Spinal cord (tissue), 10 donors: ENCODE measurements at places on chromosomes 16 and 17.

DNA sequence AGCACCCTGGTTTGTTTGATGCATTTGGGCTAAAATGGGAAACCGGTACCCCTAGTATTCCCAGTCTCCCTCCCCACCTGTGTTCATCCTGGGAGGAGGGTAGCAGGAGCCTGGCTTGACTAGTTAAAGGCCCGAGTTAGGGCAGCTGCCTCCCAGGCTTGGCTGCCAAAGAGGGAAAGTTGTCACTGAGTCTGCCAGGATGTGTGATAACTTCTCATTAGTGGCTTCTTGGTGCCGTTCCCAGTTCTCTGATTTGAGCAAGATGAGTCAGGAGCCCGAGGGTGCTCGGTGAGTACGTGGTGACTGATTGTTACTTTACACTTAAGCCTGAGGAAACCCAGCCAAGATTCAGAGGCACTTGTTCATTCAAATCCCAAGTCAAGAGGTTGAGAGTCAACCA is 2.5 kb downstream of the KRT32 start:
- no peak for DNase-seq

DNA sequence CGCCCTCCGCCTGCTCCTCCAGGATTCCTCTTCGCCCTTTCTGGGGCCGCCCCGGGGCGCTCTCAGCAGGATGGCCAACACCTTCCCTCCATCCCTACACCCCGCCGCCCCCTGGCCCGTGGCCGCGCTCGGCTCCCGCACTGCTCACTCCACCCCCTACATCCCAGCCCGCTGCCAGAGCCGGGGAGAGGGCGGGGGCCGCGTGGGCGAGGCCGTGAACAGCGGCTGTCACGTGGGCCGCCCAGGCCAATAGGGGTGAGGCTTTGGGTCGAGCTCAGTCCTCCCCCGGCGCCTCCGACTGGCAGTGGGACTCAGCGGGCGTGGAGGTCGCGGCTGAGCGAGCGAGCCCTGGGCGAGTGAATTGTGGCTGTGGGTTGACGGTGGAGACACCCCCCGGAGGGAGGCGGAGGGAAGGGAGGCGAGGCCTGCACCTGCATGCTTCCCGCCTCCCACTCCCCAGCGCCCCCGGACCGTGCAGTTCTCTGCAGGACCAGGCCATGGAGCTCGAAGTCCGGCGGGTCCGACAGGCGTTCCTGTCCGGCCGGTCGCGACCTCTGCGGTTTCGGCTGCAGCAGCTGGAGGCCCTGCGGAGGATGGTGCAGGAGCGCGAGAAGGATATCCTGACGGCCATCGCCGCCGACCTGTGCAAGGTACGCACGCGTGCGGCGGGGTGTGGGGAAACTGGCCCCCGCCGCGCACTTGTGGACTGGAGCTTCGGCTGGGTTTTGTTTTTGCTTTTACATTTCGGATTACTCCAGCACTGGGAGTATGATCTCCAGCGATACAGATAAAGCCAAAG is at the start of gene ALDH3A2:
ALDH3A2 (plus strand) TSS at position 277 of the 799 bp plus-strand sequence; CDS start at position 498, 221 bp downstream.
- peak; percentile 98 for DNase-seq

DNA sequence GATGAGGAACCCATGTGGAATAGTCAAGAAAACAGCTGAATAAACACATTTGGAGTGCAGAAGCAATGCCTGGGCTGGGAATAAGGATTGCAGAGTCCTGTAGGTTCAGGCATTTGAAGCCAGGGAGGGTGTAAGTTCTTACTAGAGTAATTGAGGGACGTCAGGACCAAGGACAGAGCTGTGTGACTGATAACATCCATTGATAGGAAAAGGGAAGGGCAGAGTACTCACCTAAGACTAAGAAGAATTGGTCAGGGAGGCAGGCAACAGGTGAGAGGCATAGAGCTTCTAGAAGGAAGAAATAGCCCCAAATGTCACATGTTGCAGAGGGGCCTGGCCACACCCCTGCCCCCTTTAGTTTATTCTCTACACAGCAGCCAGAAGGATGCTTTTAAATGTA is 79.8 kb upstream of the TMEM132E start:
- no peak for DNase-seq

DNA sequence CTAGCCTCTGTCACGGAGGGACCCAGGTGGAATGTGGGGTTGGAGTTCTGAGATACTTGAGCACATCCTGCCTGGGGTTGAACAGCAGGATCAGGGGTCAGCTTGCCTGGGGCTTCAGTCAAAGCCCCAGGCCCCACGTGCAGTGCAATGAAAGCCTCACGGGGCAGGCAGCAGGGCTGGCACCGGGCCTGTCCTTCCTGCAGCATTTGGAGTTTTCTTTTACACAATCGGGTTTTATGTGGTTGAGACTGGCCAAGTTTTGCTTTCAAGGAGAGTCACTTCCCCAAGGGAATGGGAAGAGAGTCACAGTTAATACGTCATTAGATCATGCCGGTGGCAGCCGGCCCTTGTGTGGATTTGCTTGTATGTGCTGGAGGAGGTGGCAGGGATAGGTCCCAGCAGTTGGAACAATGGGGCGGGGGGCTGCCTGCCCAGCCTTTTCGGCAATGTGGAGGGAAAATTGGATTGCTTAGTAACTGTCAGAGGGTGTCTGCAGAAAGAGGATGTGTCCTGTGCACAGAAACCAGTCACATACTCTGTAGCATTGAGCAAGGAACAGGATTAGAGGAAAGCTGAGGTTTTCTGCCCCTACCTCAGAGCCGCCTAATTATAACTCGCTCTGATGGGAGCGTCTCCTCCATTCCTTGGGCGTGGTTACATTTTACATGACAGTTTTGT is 4.5 kb downstream of the RMI2 start:
- no peak for DNase-seq

GRCh38 chr17:7742729-7743128 is 25.2 kb downstream of the DNAH2 start:
- DNase-seq = no peak

GRCh38 chr17:173166-173911 is 8.1 kb downstream of the DOC2B start:
- no peak for DNase-seq

DNA sequence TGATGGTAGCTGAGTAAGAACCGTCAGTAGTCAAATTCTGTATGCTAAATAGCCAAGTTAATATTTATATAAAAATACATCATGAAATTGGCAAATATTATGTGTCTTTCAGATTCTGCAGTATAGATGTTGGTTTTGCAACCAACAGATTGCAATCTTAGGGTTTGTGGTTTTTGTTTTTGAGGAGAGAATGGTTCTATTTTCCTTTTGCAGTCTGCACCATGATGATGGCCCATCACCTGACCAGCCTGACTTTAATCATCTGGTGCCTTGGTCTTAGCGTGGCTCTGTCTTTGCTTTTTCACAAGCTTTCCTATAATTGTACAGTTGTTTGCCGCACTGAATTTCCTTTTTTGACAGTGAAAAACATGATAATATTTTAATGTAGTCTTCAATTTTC is 50.7 kb downstream of the NUP93 start:
- DNase-seq = no peak

DNA sequence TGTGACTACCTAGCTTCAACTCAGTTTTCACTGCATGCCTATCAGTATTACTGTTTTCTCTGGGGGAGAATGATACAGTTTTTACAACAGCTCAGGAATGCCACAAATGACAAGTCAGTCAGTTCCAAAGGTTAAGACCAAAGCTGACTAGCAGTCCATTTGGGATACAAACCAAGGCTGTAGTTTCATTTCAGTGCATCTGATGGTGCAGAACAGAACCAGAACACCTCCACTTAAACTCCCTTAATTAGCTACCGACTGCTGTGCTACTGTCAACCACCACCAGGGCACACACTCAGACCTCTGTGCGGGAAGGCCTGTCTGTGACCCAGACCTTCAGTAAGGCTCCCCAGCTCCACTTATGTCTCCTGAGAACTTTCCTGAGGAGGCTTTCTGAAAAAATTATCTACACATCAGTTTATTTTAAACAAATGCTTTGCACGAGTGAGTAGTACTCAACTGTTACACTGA is 20.4 kb downstream of the NFE2L1 start:
- DNase-seq = no peak

DNA sequence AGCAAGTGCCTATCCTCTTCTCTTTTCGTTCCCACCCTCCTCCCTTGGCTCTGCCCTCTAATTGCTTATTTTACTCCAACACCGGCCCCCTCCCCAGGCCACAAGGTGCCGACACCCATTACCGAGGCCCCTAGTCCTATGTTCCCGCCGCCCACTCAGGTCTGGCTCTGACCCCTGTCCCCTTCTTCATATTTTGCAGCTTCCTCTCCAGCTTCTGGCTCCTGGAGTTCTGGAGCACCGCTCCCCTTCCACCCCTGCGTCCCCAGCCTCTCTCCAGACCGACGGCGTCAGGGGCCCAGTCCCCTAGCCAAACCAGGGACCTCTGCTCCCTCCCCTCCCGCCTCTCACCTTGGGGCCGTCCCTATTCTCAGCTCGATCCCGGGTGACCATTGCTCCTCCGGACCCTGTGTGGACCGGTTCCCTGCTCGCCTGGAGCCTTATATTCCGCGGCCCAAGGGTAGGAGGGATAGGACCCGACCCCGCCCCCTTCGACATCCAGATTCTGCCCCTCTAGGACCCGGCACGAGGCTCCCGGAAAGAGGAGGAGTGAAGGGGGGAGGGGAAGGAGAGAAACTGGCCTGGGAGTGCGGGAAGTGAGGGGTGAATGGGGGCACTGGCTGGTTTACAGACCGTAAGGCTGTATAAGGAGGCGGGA is at the start of gene HES7:
HES7 (minus strand) TSS at position 412 of the 655 bp plus-strand sequence; CDS start at position 390, 22 bp downstream.
- peak; percentile 2 for DNase-seq

DNA sequence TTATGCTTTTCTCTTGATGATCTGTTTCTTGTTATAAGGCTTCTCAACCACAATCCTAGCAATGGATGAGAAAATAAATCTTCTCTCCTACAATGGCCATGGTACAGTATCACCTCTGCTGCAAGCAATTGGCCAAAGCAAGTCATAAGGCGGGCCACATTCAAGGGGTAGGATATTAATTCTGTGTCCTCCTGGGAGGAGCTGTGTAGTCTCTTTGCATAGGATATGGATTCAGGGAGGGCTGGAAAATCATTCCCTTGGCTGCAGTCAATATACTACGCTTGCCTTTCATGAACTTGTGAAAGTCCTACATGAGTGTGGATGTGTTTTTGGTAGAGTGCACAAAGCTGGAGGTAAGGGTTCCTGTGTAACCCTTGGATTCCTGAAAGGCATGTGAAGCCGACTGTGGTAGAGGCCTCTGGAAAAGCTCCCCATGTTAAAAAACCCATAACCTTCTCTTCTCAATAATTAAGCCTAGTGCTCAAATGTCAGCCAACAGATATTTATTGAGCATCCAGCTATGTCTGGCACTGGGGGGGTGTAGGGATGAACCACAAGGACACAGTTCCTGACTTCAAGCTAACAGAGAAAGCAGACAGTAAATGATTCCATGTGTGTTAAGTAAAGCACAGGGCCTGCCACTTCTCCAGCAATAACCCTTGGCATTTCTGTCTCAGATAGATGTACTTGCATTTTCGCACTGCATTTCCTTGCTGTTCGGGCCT is 147.6 kb upstream of the HS3ST3A1 start:
- DNase-seq = no peak

DNA sequence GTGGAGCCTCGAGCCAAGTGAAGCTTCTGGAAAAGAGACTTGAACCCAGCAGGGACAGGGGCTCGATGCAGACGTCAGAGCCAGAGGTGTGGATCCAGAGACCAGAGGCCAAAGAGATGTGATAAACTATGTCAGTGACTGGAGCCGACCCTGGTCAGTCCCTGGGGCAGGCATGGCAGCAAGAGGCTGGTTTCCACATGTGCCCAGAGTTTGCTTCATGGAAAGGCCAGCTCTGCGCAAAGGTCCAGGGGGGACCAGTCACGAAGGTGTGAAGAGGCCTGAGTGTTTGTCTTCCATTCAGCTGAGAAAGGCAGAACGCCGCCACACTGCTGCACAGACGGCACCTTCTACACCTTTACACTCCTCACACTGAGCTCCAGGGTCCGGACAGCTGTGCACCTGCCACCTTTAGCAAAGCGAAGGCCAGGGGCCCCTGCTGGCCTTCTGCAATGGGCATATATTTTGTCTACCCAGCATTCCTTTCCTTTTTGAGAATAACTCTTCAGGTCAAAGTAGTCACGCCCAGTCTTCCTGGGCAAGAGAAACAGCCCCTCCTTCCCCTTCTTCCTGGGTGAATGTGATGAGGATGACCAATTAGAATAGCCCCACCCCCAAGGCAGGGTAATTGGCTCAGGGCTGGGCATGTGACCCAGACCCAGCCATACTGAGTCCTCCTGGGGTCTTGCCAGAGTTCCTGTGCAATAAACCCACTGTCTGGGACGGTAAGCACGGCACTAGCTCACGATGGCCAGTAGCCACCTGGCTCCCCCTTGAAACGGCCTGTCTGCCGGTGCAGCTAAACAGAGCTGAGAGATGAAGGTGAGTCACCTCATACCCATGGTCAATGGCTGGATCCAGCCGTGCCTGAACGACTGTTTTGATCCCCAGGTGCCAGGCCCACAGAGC is 2.3 kb upstream of the RPH3AL start:
- no peak for DNase-seq

GRCh38 chr17:58109197-58109596 is 26.0 kb downstream of the DYNLL2 start:
- no peak for DNase-seq

GRCh38 chr17:13409455-13409854 is 192.3 kb downstream of the HS3ST3A1 start:
- no peak for DNase-seq

DNA sequence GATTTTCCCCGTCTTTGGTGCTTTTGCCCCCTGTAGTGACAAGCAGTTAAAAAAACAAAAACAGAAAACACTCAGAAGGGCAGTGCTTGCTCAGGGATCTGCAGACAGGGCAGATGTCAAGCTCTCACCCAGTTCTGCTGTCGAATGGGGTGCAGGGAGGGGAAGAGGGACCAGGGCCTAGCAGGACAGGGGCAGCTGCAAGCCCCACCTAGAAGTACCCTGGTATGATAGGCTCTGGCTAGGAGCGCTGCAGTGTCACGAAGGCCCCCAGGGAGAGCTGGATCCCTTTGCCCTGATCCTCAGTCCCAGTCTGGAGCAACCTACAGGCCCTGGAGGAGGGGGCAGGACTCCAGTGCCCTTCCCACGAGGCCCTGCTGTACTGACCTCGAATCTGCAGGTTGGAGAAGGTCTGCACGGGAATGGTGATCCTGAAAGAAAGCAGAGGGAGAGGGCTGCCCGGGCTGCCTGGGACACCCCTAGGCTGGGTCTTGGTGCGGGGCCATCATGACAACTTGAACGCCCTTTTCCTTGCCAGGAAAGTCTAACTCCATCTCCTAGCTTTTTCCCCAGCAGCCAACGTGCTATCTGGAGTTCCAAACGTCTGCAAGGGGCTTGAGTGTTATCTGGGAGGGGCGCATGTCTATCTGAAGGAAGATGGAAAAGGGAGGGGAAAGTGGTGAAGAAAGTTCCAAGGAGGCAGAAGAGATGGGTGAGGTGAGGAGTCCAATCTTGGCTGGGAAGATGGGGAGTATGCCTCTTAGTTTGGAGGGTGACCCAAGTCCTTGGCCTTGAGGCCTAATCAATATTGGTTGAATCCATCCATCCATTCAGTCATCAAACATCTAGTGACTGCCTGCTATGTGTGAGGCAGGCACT is 4.8 kb downstream of the GFAP start:
- DNase-seq = no peak

GRCh38 chr16:70159355-70160348 is 13.9 kb upstream of the CLEC18C start:
- peak; percentile 3 for DNase-seq

- DNase-seq = no peak
Measured at GRCh38 chr17:71792966-71793365, 327.9 kb upstream of the SOX9 start.
